ENCODE measurements at places on chromosomes 1 and 21. TPM values are rescaled to one million over a fixed set of nuclear protein-coding genes. Genes with fewer than 3 reads are reported as not detected.

DNA sequence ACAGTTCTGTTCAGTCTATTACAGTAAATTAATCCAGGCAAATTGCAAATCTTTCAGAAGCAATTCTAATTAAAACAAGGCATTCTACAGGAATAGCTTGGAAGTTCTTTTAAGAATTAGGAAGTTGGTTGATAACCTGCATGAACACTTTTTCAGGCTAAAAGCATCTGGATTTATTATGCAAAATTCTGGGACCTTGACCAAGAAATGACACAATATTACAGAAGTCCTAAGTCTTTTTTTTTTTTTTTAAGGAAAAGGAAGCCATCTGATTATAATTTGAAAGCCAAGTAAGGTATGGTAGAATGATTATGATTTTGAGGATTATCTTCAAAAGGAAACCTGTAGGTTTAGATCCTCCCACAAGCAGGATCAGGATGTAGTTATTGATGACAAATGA, 74.7 kb upstream of the KCNK2 start:
- DNase-seq, result no peak

DNA sequence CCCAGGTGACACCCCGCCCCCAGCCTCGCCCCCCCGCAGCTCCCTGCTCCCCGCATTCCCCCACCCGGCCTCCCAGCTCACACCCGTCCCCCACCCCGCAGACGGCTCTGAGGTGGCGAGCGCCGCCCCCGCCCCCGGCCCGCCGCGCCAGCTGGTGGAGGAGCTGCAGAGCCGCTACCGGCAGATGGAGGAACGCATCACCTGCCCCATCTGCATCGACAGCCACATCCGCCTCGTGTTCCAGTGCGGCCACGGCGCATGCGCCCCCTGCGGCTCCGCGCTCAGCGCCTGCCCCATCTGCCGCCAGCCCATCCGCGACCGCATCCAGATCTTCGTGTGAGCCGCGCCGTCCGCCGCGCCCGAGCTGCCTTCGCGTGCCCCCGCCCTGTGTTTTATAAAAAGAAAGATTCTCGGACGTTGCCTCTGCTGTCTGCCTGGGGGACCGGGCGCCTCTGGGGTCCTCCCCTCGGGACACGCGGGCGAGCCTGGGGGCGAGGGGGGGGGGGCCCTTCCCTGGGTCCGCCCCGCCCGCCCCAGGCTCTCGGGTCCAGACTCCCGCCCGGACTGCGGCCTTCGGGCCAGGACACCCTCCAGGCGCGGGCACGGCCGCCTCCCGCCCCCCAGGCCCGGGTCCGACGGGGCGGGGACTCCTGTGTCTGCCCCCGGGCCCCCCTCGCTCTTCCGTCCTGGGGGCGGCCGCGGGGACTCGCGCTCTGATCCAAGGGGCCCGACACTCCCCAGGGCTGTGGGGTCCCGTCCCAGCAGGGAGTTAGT, 1.6 kb upstream of the MMP23B start:
- DNase-seq, result peak; percentile 96

GRCh38 chr1:19443326-19443725, 42.0 kb downstream of the CAPZB start:
- no peak for DNase-seq

DNA sequence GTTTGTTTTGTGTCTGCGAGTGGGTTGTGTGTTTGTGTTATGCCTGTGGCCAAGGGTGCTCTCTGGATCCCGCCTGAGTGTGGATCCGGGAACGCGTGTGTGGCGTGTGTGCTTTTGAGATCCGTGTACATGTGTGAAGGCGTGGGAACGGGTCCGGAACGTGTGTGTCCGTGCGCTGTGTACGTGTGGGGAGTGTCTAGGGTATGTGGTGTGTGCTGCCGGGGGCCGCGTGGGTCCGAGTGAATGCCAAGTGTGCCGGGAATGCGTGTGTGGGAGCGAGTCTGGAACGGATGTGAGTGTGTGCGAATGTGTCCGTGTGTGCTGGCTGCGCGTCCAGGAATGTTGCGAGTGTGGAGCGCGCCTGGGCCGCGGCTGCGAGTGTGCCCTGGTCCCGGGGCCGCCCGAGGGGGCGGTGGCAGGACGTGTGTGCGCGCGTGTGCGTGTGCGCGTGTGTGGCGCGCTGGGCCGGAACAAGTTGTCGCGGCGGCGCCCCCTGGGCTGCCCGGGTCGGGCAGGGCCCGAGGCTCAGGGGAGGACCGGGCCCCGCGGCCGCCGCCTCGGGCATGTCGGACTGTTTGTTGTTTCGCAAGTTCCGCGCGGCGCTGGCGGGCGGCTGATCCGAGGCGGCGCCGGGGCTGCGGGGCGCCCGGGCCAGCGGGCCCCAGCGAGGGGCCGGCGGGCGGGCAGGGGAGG, 953 bp downstream of the PTPRU start:
- DNase-seq, result no peak

DNA sequence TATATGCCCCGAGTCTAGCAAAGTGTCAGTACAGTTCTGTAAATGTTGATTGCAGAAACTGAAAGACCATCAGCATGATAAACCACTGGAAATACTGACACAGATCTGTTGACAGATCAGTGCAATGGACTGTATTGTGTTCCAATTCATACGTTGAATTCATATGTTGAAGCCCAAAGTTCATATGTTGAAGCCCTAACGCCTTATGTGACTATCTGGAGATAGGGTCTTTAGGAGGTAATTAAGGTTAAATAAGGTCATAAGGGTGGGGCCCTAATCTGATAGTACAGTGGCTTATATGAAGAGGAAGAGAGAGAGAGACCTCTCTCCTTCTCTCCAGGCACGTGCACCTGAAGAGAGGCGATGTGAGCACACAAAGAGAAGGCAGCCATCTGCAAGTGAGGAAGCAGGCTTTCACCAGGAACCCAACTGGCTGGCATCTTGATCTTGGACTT, 144.7 kb downstream of the MRPL39 start:
- DNase-seq, result no peak

- DNase-seq, result no peak
Measured at GRCh38 chr1:28845786-28846543, 34.0 kb downstream of the OPRD1 start.

- DNase-seq, result no peak
Measured at GRCh38 chr1:101026430-101026788, 825 bp upstream of the DPH5 start.

GRCh38 chr1:24714859-24715520, 30.3 kb upstream of the CLIC4 start:
- no peak for DNase-seq

DNA sequence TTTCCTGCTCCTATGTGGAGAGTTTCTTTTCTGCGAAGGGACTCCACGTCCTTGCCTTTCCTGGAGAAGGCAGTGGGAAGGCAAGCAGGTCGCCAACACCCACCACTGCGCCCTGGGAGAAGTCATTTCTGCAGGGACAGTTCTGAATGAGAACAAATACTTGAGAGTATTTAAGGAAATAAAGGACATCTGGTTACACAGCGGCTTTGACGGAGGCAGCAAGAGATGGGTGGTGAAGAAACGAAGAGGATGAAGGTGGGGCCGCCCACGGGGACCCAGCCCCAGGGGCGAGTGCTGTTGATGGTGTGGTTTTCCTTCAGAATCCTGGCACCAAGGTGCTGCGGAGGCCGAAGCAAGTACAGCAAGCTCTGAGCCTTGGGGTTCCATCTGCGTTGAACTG, 75.5 kb downstream of the PSMG1 start:
- no peak for DNase-seq

- no peak for DNase-seq
Measured at GRCh38 chr1:60149251-60149650, 75.7 kb upstream of the C1orf87 start.

DNA sequence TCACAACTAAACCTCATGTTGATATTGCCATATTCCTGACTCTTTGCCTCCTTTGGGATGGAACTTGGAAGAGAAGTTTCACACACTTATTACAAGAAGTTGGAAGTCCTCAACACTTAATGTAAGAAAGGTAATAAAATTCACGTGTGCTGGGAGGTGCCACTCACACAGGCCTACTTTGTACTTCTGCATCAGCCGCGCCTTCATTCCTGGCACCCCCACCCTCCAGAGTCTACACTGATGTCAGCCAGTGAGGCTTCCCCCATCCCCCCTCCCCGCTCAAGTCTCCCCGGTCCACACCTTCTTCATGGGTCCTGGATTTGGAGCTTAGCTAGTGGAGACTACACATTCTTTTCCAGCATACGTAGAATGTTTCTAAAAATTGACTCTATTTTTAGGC, 24.8 kb upstream of the SLC45A1 start:
- no peak for DNase-seq

- DNase-seq, result no peak
Measured at GRCh38 chr1:220888417-220888986, 9.3 kb downstream of the HLX start.

- no peak for DNase-seq
Measured at GRCh38 chr1:66400660-66401059, 133.3 kb upstream of the SGIP1 start.

- no peak for DNase-seq
Measured at GRCh38 chr21:24204641-24205040, 1402.6 kb downstream of the MRPL39 start.

GRCh38 chr1:235902677-235903542, 36.2 kb upstream of the LYST start:
- DNase-seq, result no peak

- DNase-seq, result no peak
Measured at GRCh38 chr21:26769613-26770188, 75.5 kb downstream of the ADAMTS1 start.

DNA sequence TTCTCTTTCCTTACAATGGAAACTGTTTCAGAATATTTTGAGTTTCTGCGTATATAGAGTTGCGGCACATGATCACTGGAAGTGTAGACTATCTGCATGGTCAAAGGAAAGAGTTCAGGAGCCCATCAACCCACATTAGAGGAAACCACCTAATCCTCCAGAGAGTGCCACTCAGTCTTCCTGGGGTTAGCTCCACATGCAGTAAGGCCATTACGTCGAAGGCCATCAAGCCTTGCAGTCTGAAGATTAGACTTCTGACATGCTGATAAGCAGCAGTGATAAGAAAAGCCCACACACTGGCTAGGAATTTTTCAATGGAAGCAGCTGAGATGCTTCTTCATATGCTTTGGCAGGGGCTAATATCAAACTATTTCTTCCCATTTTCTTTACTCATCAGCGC, 7.6 kb downstream of the ZNF669 start:
- no peak for DNase-seq

Gene CELA2B
- total RNA-seq, result not detected

Gene RIPK4
- 0.52 TPM for total RNA-seq

Gene EVI5
- 68.0 TPM for total RNA-seq

Gene C1orf146
- total RNA-seq, result not detected

Gene UTP25
- 11.4 TPM for total RNA-seq
